ENCODE measurements at places on chromosomes 1 and 21.

GRCh38 chr1:77668924-77669449, 13.5 kb downstream of the ZZZ3 start:
- H3K4me3 ChIP-seq, result no peak overlapping the region
- DNase-seq, result no peak
- H3K4me1 ChIP-seq, result no peaks in the 10 kb centered on the region
- H3K27ac ChIP-seq, result no peak overlapping the region

DNA sequence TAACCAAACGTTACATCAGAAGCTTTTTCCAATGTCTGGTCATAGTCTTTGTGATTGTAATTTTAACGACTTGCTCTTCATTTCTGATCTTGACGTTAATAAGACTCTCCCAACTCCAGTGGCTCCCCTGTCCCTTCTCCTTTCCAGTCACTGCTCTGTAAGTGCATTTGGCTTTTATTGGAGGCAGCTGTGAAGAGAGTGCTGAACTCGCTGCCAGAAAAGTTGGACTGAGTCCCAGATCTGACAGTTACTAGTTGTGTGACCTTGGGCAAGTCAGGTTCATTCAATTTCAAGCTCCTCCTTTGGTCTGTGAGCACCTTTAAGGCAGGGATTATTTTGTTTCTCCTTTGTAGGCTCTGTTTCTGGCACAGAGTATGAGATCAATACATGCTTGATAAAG, 109.6 kb upstream of the TSPAN2 start:
- H3K27ac ChIP-seq, result no peak overlapping the region
- DNase-seq, result no peak
- H3K4me3 ChIP-seq, result no peak overlapping the region

DNA sequence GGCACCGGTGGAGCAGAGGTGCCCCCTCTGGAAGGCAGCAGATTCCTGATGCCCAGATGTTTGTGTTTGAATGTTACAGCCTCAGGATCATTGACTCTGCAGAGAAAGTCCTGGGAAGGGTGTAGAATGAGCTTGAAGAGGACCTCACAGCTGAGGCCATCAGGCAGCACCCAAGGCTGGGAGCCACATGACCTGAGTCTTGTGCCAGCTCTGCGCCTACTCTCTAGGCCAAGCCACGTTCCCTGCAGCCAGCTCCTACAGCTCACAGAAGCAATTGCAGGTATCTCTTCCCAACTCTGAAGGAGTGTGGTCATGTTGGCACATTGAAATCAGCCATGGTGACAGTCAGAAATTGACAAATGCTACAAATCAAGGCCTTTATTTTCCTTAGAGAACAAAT, 36.3 kb downstream of the GRHL3 start:
- no peak for DNase-seq
- no peaks in the 10 kb centered on the region for H3K27me3 ChIP-seq
- H3K36me3 ChIP-seq, result no peaks in the 10 kb centered on the region
- no peak overlapping the region for H3K27ac ChIP-seq

GRCh38 chr1:24276791-24277190, 42.4 kb upstream of the GRHL3 start:
- H3K4me1 ChIP-seq, result no peaks in the 10 kb centered on the region
- H3K27me3 ChIP-seq, result no peaks in the 10 kb centered on the region
- H3K27ac ChIP-seq, result no peak overlapping the region

- no peak overlapping the region for H3K27ac ChIP-seq
- H3K4me3 ChIP-seq, result no peak overlapping the region
- H3K4me1 ChIP-seq, result no peaks in the 10 kb centered on the region
Measured at GRCh38 chr1:203704120-203704519, 60.9 kb upstream of the LAX1 start.
